ENCODE measurements at places on chromosomes 3 and 15. TPM values are rescaled to one million over a fixed set of nuclear protein-coding genes. Genes with fewer than 3 reads are reported as not detected.

Gene ARPIN
- total RNA-seq, result 12.4 TPM

Gene CLDN1
- total RNA-seq, result 33.5 TPM

Gene GPR171
- total RNA-seq, result not detected

Gene LYZL4
- not detected for total RNA-seq

Gene SH3GL3
- total RNA-seq, result 0.73 TPM

Gene P3H2
- total RNA-seq, result 44.6 TPM

All from A549 treated with CpdA at 1 μM for 4 hours (cell line).